ENCODE measurements at places on chromosomes 4 and X.

- no peak for DNase-seq
Measured at GRCh38 chr4:24930151-24930550, 17.3 kb upstream of the CCDC149 start.

DNA sequence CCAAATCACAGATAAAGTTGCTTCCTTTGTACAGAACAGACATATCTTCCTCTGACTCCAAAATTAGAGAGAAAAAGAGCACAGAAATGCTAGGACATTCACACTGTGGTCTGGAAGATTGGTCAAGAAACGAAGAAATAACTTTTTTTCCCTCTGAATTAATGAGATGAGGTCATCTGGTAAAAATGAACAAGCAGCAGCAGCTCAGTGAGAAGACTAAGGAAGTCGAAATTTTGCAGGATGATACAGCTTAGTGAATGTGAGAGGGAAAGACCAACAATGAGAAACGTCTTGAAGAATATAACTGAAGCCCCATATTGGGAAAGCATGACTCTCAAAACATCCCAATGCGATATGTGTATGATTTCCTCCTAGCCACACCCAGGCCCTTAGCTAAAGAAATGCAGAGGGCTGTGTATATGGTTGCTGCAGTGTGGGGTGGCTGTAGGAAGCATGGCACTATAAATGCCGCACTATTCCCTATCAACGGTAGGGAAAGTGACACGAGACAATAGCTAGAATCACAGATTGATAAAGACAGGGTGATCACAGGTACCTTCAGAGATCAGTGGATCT is 208.6 kb downstream of the VEGFC start:
- no peak for DNase-seq

DNA sequence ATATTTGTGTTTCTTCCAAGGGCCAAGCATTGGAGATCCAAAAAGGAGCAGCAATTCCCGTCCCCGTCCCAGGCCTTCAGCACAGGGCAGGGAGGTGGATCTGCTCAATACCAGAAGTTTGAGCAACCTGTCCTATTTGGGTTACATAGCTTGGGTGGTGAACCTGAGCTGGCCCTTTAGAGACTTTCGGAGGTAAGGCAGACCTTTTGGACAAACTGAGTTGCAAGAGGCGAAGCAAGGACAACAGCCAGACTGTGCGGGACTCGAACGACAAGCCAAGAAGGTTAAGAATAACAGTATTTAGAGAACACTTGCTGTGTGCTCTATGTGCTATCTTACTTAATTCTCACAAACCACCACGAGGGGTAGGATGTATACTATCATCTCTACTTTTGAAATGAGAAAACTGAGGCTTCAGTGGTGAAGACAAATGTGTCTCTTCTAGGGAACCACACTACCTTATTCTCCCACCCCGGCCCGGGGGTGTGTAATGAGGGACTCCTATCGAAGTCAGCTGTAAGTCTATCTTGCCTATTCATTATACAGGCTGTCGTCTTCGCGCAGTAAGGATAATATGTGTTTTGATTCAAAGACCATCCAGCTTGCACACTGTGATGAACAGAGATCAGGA is 1.3 kb downstream of the NOP14 start:
- no peak for DNase-seq

DNA sequence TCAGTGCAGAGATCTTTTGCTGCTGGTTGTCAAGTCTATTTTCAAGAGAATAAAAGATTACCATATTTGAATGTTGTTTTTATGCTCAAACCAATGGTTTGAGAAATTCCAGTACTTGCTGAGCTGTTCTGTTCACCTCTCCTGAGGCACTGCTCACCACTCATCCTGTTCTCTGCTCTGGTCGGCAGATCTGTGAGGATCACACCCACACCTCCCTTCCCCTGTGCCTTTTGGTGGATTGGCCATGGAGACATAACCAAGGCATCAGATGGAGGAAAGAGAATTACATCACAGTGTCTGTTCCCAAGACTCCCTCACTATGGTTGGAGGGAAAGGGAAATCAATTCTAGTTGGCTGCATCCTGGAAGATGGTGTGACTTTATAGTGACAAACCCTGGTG is 391.6 kb downstream of the ARHGAP24 start:
- DNase-seq: no peak

GRCh38 chr4:111930659-111931058 is 214.6 kb upstream of the FAM241A start:
- DNase-seq: no peak

DNA sequence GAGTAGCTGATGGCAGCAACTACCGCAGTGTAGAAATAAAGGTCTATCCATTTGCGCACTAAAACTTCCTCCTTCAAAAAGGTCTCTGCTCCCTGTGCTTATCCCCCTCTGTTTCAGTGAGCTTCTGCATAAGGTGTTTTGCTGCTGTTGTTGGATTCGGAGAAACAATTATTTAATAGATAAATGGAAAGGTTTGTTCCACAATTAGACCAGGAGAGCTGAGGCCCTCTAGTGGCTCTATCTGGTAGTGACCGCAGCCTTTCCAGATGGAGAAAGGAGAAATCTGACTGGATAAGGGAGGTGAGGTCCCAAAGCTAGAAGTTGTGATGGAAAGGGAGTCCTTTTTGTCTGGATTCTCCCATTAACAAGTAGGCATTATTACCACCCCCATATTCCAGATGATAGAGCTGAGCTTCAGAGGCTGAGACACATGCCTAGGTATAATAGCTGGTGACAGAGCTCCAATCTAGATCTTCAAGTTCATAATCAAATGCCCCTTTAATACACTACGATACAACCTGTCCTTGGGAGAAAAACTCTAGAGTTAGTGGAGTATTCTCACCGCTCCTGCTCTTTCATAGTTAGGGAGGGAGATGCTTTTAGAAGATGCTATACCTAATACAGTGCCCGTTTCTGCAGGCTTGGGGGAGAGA is 5.1 kb upstream of the GABRQ start:
- no peak for DNase-seq

DNA sequence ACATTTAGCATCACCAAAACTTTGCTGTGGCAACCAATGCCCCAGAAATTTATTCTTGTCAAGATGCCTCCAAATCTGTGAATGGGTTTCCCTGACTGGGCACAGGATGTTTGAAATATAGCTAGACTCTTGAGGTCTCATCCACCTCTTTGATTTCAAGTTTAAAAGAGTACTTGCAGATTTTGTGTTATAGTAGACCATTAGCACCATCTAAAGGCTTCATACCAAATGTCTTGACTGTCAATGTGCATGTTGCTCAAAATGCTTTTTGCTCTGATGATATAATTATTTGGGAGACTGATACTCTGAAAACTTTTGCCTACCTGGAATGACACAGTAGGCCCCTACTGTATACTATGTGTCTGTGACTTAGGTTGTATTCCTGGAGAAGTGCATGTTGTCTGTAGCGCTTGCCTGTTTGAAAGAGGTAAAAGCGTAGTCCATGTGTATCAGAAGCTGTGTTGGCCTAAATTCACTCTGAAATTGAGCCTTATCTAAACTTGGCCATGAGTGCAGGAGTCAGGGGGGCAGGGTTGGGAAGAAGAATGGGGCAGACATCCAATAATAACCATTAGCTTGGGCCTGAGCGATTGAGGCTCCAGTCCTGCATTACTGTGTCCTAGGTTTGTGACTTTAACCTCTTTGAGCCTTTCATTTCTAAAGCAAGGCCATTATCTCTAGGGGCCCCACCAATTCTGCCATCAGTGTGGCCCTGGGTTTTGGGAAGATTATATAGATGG is 33.8 kb downstream of the NDP start:
- no peak for DNase-seq

DNA sequence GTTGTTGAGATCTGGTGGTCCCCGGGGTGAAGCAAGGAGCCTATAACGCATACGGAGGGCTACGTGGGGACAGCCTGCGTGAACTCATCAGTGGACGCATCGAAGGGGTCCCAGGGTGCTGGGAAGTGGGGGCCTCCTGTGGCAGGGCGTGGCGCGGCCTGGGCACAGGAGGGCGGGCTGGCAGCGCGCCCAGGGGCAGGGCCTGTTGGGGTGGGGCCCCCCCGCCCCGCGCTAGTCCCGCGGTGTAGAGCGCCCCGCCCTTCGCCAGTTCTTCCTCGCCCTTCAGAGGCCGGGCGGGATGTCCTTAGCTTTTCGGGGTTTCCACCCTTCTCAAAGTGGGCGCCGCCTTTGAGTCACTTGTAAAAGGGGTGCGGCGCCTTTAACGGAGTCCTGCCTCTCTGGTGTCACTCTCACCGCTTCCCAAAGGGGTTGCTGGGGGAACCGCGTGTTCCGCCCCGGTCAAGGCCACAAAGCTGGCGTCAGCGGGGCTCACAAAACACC is 632 bp downstream of the PLP2 start:
- DNase-seq: peak; percentile 86

DNA sequence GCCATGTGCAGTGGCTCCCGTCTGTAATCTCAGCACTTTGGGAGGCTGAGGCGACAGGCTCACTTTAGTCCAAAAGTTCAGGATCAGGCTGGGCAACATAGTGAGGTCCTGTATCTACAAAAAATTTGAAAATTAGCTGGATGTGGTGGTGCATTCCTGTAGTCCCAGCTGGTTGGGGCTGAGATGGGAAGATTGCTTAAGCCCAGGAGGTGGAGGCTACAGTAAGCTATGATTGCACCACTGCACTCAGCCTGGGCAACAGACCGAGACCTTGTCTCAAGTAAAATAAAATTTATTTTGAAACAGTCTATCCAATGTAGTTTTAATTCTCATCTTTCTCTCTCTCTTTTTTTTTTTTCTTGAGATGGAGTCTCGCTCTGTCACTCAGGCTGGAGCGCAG is 21.1 kb downstream of the RBM10 start:
- DNase-seq: no peak

DNA sequence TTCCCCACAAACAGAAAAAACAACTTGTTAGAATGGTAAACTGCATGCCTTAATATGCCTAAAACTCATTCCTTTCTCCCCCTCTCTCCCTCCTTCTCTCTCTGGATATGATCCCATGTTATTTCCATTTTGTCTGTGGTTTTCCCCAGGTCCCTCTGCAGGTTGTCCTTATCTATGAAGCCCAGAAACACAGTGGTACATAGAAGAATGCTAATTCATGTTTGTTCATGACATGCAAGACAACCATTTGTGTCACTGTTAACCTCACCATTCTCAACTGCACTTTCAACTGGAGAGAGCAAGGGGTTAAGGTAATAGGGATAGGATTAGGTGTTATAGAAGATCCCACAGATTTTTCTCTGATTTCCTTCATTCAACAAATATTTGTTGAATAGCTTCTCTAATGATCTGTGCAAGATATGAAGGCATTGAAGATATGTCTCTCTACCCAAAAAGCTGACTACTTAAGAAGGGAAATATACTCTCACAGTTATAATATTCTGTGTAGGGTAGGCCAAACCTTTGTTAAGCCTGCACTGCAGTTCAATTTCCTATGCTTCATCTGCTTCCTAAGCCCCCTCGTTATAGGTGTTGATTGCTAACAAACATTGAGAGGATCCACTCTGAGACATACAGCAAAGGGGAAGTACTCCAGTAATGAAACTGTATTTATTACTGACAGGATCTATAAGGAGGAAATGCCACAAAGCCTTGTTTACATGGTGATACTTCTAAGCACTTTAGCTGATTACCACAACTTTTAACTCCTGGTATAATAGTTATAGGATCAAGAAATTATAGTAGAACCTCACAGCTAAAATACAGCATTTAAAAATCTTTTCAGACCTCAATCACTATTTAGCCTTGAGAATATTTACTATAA is 96.1 kb downstream of the FRYL start:
- no peak for DNase-seq

DNA sequence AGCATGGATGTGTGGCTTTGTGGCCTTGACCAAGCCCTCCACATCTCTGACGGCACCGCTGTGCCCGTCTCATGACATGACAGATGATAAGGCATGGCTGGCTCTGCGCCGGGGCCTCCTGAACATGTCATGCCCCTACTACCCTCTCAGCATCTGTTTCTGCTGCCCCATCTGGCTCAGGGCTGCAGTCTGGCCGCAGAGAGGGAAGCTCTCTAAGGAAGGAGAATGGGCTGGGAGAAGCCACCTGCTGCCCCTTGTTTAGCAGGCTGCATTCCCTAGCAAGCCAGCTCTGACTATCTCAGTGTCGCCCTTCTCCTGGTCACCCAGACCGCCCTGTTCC is 7.2 kb downstream of the ZNF185 start:
- no peak for DNase-seq

GRCh38 chrX:70444326-70444945 is at the start of gene DLG3:
Gene DLG3, plus strand, starts transcription at chrX:70444835. Its CDS starts 367 bp downstream, at chrX:70445202.
- DNase-seq: no peak

DNA sequence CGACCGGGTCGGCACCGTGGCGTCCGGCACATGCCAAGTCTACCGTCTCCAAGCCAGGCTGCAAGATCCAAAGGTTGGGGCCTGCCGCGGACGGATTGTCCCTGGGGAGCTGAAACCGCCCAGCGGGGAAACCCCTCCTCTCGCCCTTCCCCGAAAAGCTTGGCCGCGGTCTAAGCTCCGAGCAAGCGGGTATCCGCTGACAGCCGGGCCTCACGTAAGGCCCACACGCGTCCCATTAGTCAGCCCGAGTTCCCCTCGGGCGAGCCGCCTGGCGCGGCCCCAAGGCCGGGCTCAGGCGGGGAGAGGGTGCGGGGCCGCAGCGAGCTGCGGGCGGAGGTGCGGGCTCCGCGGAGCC is 6.8 kb upstream of the BCOR start:
- no peak for DNase-seq

DNA sequence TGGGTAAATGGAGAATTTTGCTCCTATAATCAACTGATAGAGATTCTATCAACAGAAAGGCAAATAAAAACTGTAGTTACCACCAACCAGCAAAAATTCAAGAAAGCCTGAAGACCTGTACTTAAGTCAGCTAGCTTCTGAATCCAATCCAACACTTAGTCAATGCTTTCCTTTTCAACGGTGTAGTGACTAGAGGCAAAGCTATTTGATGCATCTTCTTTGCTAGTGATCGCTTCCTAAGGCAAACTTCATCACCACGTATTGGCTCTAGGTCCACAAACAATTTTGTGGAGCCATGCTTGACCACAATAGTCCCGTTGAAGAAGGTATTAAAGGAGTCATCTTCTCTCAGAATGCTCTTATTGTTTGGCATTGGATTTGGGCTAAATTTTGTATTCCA is 25.0 kb upstream of the UBA6 start:
- DNase-seq: no peak

DNA sequence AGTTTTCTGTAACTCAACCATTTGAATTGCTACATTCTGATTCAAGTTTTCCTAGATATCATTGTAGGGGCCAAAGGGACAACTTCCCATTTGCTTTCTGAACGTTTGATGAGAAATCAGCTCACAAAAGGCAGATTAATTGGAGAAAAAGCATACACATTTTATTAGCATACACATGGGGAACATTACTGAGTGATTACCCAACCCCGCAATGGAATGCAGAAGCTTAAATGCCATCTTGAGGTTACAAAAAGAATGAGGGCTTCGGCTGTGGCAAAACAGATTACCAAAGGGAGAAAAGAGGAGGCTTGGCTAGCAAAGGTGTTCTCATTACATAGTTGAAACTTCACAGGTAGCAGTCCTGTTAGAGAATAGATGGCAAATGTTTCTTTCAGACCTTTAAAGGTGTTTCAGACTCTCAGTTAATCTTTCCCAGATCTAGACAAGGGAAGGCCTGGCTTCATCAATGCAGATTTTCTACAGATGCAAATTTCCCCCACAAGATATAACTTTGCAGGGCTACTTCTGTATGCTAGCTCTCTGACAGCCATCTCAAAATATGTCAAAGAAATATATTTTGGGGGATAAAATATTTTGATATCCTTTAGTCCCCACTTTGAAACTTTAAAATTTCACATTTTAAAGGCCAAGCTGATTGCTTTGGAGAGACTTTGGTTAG is 26.5 kb upstream of the HERC6 start:
- no peak for DNase-seq
